Stimulated activated CD8-positive, alpha-beta memory T cell treated with anti-CD3 and anti-CD28 coated beads, Interleukin-7, amount 100 ng/mL, for 4 hours (primary cell): ENCODE measurements at places on chromosomes 7 and 10.

GRCh38 chr10:71307469-71308085 is 11.5 kb upstream of the SLC29A3 start:
- DNase-seq: no peak

- DNase-seq: no peak
These were observed 143.9 kb upstream of the KLF14 start for GRCh38 chr7:130877991-130878305.

DNA sequence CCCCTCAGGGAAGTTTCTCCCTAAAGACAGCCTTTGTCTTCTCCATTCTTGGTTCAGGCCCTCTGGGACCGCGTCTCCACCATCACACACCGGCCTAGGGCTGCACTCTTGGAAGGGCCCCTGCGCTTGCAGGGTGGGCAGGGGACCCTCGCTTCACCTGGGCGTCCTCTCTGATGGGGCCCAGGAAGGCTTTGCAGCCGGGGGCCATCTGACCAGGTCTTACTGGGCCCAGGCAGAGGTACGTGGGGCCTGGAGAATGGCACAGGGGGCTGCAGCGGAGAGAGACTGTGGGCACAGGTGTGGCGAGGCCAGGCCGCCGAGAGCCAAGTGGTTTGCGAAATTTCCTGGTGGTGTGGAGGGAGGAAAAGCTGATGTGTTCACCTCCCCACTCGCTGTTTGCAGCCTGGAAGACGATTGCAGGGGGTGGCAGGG is 44.4 kb downstream of the ALOX5 start:
- DNase-seq: no peak

GRCh38 chr7:27709137-27710075 is 30.6 kb upstream of the TAX1BP1 start:
- DNase-seq: no peak

GRCh38 chr10:33418301-33418700 is 83.8 kb upstream of the NRP1 start:
- DNase-seq: no peak

- no peak for DNase-seq
These were observed 235.1 kb downstream of the ARHGAP21 start for GRCh38 chr10:24488631-24489030.

- no peak for DNase-seq
These were observed 54.9 kb downstream of the LRGUK start for GRCh38 chr7:134182078-134182477.
